Activated naive CD4-positive, alpha-beta T cell treated with anti-CD3 and anti-CD28 coated beads, Interleukin-2, amount 10 ng/mL, durations not matched to agents 7 days and 5 days (primary cell): ENCODE measurements at places on chromosomes 11 and 22.

DNA sequence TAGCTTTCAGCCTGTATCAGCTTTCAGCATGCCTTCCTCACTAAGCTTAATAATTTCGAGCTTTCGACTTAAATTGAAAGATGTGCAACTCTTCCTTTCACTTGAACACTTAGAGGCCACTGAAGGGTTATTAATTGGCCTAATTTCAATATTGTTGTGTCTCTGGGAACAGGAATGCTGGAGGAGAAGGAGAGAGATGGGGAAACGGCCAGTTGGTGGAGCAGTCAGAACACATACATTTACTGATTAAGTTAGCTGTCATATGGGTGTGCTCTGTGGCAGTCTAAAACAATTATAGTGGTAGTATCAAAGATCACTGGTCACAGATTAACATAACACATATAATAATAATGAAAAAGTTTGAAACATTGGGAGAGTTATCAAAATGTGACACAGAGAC lies 106.2 kb downstream of the LRRC32 start:
- H3K27me3 ChIP-seq = peaks cover 34% of the 10 kb centered on the region
- H3K36me3 ChIP-seq = no peaks in the 10 kb centered on the region
- DNase-seq = no peak
- peaks cover 19% of the 10 kb centered on the region for H3K4me1 ChIP-seq
- H3K4me3 ChIP-seq = no peak overlapping the region

DNA sequence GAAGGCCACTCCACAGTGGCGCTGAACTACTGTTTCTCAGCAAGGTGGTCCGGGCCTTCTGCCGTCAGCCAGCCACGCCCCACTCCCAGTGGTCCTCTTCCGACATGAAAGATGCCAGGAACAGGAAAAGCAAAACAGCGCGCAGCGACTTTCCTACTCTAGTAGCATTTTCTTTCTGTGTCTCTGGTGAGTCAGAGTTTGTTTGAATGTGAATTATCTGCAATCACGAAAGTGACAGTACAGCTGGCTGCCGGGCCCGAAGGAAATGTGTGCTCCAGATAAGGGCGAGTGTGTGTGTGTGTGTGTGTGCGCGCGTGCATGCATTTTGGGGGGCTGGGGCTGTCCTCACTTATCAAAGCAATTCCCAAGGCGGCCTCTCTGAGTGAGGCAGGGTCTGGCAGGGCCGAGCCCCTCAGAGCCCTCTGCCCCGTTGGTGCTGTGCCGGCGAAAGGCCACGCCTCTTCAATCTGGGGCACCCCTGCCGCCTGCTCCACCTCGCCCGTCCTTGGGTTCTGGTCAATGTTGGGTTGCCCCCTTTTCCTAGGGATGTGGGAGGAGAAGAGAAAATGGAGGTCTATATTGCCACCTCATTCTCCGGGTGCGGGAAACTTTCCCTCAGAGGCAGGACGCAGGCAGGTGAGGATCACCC lies 288.5 kb downstream of the KIRREL3 start:
- H3K36me3 ChIP-seq = no peaks in the 10 kb centered on the region
- DNase-seq = no peak
- H3K4me1 ChIP-seq = no peaks in the 10 kb centered on the region
- no peak overlapping the region for H3K4me3 ChIP-seq

DNA sequence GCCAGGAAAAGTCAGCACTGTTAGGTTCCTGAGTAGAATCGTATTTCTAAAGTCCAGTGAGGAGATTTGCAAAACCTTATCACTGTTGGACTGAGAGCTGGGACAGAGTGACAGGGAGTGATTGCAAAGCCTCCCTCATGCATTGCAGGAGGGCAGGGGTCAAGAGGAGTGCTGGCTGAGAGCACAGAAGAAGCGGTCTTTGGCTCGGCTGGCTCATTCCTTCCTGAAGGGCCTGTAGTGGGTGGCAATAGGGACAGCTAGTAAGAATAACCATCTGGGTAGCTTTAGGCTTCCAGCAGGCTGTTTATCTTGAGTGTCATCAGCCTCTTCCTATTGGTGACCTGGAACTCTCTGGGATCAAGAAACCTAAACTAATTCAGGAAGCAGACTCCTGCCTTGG lies 53.4 kb downstream of the CD44 start:
- DNase-seq = no peak
- H3K27me3 ChIP-seq = no peaks in the 10 kb centered on the region
- no peak overlapping the region for H3K27ac ChIP-seq
- peaks cover 50% of the 10 kb centered on the region for H3K4me1 ChIP-seq
- no peak overlapping the region for H3K4me3 ChIP-seq

DNA sequence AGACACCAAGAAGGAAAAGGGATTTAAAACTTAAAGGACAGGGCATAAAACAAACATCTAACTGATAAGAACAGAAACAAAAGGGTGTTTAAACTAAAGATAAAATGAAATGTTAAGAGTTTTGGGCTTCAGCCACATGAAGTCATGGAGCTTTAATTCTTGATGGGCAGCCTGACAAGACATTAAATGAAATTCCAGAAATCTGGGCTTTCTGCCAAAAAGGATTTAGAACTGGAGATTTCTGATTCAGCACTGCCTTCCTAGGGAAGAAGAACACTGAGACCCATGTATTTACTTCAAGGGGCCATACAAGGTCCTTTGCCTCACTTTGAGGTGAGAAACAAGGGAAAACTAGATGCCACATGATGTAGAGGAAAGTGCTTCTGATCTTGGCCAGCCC lies 355.9 kb upstream of the RAG2 start:
- no peaks in the 10 kb centered on the region for H3K4me1 ChIP-seq
- H3K27ac ChIP-seq = no peak overlapping the region
- H3K27me3 ChIP-seq = no peaks in the 10 kb centered on the region
- H3K4me3 ChIP-seq = no peak overlapping the region
- no peak for DNase-seq

GRCh38 chr11:130100381-130101095 lies 30.8 kb downstream of the APLP2 start:
- no peak overlapping the region for H3K4me3 ChIP-seq
- H3K4me1 ChIP-seq = no peaks in the 10 kb centered on the region
- H3K27ac ChIP-seq = no peak overlapping the region
- H3K36me3 ChIP-seq = no peaks in the 10 kb centered on the region
- peaks cover 8% of the 10 kb centered on the region for H3K27me3 ChIP-seq
- no peak for DNase-seq

- no peaks in the 10 kb centered on the region for H3K36me3 ChIP-seq
- no peak overlapping the region for H3K27ac ChIP-seq
- no peak for DNase-seq
- no peak overlapping the region for H3K4me3 ChIP-seq
- H3K4me1 ChIP-seq = no peaks in the 10 kb centered on the region
- peaks cover 21% of the 10 kb centered on the region for H3K27me3 ChIP-seq
Measured at GRCh38 chr22:28582806-28583205, 96.8 kb downstream of the TTC28 start.

- no peak overlapping the region for H3K27ac ChIP-seq
- H3K4me3 ChIP-seq = no peak overlapping the region
Measured at GRCh38 chr11:33642461-33643166, 58.0 kb downstream of the C11orf91 start.

- no peak for DNase-seq
- no peak overlapping the region for H3K27ac ChIP-seq
- H3K36me3 ChIP-seq = no peaks in the 10 kb centered on the region
- H3K4me1 ChIP-seq = no peaks in the 10 kb centered on the region
Measured at GRCh38 chr11:17629113-17629512, 82.1 kb downstream of the OTOG start.

- no peak for DNase-seq
- no peak overlapping the region for H3K27ac ChIP-seq
- peaks cover 7% of the 10 kb centered on the region for H3K27me3 ChIP-seq
- H3K36me3 ChIP-seq = peaks cover 3% of the 10 kb centered on the region
- no peak overlapping the region for H3K4me3 ChIP-seq
Measured at GRCh38 chr11:86160541-86161149, 83.9 kb upstream of the EED start.

GRCh38 chr11:7448201-7448600 lies 37.1 kb upstream of the OLFML1 start:
- no peak overlapping the region for H3K4me3 ChIP-seq
- no peaks in the 10 kb centered on the region for H3K4me1 ChIP-seq
- no peak overlapping the region for H3K27ac ChIP-seq
